ENCODE measurements at places on chromosomes 7 and 10.

DNA sequence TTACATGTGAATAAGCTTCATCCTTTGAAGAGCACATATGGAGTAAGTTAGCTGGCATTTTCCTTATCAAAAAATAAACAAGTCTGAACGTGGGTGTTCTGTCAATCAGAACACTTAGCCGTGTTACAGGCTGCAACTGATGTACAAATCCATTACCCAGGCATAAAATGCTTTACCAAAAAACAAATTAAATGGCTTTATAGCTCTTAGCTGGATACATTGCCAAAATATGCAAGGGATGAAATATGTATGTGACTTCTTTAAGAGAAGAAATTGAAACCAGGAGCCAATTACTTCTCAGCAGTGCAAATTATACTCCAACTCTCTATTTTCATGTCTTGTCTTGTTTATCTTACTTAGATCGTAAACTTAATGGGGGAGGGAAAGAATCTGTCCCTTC is 214.8 kb downstream of the DGKB start:
- peak; percentile 6 for DNase-seq

DNA sequence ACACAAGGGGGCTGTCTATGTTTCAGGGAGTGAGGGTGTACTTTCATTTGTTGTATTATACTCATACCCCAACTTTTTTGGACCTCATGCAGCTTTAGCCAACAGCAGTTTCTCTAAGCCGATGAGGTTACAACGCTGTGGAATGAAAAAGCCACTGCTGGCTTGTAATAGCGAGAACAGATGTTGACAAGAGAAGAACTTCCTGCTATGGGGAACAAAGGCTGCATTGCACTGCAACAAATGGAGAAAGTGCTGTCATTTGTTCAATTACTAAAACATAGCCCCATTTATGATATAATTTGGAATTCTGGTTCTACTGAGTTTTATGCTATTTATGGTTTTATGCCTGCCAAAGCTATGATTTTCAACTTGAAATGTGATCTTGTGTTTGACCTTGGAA is 104.2 kb upstream of the TMEM72 start:
- DNase-seq, result no peak

DNA sequence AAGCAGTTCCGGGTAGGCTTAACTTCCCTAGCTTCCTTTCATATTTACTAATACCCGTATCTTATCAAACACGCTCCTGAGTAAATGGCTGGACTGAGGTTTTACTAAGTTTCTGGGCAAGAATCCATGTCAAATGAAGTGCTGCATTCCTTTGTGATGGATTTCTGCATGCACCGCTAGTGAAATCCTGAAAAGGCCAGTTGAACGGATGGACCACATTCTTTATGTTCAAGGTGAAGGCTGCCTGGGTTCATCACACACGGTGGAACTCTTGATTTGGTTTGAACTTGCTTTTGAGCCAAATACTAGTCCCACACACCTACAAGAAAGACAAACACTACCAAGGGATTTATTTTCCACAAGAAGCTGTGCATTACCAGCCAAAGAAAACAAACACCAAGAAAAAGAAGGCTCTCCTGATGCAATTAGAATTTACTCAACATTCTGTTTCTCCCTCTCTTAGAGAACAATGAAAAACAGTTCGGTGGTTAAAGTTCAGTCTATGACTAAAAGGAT is 255.0 kb upstream of the SEMA3C start:
- peak; percentile 88 for DNase-seq

GRCh38 chr10:124550293-124551034 is 88.8 kb downstream of the LHPP start:
- DNase-seq, result no peak

DNA sequence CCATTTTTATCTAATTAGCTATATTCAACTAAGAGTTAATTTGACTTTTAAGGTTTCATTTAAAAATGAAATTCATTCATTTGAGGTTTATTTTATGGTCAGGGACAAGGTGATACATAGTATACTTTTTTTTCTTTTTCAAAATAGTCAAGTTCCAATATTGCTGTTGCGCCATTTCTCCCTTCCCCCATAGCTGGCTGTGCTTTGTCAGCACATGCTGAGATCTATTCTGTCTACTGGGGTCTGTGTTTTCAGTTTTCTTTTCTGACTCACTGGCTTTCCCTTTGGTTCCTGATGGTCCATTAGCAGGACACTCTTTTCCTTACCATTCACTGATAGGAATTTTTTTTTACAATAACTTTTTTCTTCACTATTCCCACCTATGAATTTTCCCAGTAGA is 336.4 kb upstream of the TMEM229A start:
- no peak for DNase-seq

GRCh38 chr10:96491303-96491702 is 22.4 kb downstream of the TLL2 start:
- no peak for DNase-seq
